NCI-H1930 (cell line): ENCODE measurements at places on chromosomes 4 and X.

GRCh38 chrX:14676431-14676830 lies 147.1 kb downstream of the GLRA2 start:
- DNase-seq: no peak

GRCh38 chr4:118826723-118827444 lies 9.0 kb downstream of the SEC24D start:
- DNase-seq: no peak

GRCh38 chrX:10755439-10756334 lies 135.3 kb upstream of the MID1 start:
- DNase-seq: no peak

GRCh38 chrX:49106930-49107329 lies 16.6 kb downstream of the GPKOW start:
- no peak for DNase-seq

DNA sequence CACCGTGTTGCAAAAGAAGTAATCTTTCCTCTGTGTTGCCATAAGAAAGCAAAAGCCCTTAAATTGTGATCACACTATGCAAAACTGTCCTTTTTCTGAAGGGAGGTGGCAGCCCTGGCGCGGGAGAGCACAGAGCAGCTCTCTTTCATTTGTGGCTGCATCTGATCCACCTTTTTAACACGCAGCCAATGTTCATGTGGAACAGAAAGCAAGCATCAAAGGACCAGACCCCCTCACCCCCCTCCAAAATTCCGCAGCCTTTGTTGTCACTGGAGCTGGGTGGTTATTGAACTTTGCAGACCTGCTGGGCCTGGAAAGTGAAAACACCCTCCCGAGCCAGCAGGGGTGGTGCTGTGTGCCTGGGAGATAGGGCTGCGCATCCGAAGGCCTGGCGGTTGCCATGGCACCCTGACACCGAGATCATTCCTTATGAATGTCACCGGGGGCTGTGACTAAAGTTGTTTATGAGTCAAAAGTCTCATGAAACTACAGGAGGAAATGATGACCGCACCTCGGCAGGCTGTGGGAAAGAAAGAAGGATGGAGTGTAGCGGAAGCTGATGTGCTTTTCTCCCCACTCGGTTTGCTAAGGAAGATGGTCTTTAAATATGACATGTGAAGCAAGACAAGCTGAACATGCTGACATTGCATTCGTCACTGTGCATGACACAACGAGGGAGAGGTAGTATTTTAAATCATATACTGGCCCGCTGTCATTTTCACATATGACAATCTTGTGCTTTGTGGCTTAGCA lies 367.4 kb downstream of the UNC5C start:
- no peak for DNase-seq

- DNase-seq: no peak
These were observed 70.8 kb downstream of the RAP1GDS1 start for GRCh38 chr4:98332017-98332416.

- DNase-seq: no peak
These were observed 44.9 kb upstream of the PRSS48 start for GRCh38 chr4:151231915-151232595.

DNA sequence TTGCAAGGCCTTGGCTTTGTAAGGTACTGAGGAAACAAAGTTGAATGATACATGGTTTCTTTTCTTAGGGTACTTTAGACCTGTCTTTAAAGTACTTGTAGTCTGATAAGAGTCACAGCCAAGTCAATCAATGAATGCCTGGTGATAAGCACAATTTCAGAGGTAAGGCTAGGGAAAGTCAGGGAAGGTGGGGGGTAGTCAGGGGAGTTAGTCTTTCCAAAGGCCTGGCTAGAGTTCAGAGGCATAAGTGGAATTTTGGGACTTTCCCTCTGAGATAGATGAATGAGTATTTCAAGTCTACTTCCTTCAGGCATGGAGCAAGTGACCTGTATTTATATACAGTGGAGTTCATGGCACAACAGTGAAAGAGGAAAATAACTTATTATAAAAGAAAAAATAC lies 78.3 kb downstream of the SLC4A4 start:
- no peak for DNase-seq

DNA sequence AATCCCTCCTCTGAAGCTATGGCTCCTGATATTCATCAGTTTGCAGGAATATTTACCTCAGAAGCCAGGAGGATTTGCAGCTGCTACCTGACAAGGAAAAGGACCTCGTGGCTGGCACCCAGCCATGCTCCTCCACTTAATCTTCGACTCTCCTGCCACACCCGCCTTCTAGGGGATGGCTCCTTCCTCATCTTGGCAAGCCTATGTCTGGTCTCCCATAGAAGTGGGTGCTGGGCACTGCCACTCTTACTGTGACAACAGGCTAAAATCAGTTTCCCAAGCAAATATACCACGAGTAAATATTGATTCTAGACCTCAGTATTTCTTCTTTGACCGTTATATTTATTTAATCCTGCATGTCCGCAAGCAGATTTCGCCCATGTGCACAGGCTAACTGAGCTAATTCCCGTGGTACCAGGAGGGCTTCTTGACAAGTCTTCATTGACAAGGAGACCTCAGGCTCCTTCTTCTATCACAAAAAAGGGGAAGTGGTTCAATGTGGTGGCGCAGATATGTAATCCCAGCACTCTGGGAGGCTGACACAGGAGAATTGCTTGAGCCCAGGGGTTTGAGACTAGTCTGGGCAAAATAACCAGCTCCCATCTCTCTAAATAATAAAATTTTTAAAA lies 52.6 kb upstream of the DCTD start:
- no peak for DNase-seq

GRCh38 chrX:69614886-69615285 lies 1.0 kb upstream of the EDA start:
- DNase-seq: no peak

- DNase-seq: no peak
These were observed 4.4 kb downstream of the RBM3 start for GRCh38 chrX:48578661-48579128.
